ENCODE measurements at places on chromosomes 5 and 9. TPM values are rescaled to one million over a fixed set of nuclear protein-coding genes. Genes with fewer than 3 reads are reported as not detected.

Gene PHF2
- 20.1 TPM for polyA plus RNA-seq

Gene SPATA31C1
- polyA plus RNA-seq, result not detected

Gene SMIM33
- polyA plus RNA-seq, result 0.17 TPM

Gene SH3RF2
- polyA plus RNA-seq, result 2.7 TPM

Gene ACTBL2
- 0.04 TPM for polyA plus RNA-seq

Gene PCDHA5
- polyA plus RNA-seq, result not detected

Gene CDC25C
- polyA plus RNA-seq, result 0.55 TPM

DNA sequence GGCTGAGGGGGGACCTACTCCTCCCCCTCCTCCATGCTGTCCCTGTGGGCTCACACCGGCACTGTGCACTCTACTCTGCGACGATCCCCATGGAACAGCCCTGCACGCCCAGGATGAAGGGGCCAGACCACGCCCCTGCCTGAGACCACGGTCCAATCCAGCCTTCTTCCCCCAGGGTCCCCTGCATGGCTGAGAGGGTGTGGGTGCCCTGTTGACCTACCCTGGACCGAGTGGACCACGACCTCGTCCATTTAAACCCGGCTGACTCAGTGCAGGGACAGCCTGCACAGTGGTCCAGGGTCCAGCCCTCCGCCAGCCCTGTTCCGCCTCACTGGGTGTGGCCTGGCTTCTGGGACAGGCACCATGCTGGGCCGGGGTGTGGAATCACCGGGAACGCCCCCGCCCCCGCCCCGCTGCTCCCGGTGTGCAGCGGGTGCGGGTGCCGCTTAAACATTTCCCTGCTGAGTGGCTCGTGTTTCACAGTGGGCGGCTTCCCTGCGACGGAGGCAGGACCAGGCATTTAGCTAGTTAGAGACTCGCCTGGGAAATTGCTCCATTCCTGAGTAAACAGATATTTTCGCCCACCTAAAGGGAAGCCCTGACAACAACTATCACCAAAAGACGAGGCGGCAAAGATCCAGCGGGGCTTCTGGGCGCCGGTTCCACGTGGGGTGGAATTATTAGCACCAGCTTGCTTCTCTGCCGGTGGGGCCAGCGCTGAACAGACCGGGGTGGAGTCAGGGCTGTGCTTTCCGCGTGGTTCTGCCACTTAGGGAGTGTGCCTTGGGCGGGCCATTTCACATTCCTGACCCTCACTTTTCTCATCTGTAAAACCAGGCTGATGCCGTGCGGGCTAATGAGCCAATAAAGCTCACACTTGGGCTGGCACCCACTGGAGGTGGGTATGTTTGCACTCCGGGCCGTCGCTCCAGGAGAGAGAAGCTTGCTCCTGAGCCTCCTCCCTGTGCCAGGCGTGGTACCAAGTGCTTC lies 22.6 kb downstream of the DBH start:
- DNase-seq, result peak; percentile 37

- DNase-seq, result no peak
Measured at GRCh38 chr5:122723606-122724352, 51.1 kb upstream of the SNX2 start.

- DNase-seq, result no peak
Measured at GRCh38 chr5:159089675-159090074, 10.0 kb downstream of the EBF1 start.

- DNase-seq, result no peak
Measured at GRCh38 chr5:178637356-178638074, 10.7 kb upstream of the CLK4 start.

- no peak for DNase-seq
Measured at GRCh38 chr9:76366275-76366674, 28.0 kb downstream of the RFK start.

DNA sequence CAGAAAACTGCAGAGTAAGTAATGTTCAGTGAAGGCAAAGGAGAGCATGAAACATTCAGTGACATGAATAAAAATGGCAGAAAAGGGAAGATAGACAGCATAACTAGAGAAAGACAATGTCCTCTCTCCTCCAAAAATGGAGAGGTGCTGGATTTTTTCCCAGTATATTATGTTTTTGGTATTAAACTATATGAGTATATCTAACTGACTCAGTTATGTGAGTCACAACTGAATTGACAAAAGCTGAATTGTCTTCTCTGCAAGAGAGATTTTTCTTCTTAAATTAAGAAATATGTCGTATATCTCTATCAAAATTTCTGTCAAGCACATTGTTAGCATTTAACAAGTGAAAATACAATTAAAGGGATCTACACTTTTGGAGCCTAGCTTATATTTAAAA lies 375.1 kb downstream of the CHSY3 start:
- DNase-seq, result no peak

DNA sequence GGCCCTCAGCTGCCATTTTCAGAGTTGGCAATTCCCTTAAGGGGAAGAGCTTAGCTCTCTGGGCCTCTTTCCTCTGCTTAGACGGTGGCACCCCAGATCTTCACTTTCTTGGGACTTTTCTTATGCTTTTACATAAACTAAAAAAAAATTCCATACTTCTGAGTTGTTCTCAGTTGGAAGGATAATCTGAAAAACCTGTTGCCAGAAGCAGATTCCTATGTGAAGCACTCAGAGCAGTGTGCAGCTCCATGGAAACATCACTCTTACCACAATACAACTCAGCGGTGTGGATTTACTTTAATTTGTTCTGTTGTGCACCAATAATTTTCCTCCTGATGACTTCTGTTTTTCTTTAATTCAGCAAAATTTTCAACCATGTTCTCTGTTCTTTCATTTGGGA lies 44.1 kb upstream of the MROH2B start:
- no peak for DNase-seq

DNA sequence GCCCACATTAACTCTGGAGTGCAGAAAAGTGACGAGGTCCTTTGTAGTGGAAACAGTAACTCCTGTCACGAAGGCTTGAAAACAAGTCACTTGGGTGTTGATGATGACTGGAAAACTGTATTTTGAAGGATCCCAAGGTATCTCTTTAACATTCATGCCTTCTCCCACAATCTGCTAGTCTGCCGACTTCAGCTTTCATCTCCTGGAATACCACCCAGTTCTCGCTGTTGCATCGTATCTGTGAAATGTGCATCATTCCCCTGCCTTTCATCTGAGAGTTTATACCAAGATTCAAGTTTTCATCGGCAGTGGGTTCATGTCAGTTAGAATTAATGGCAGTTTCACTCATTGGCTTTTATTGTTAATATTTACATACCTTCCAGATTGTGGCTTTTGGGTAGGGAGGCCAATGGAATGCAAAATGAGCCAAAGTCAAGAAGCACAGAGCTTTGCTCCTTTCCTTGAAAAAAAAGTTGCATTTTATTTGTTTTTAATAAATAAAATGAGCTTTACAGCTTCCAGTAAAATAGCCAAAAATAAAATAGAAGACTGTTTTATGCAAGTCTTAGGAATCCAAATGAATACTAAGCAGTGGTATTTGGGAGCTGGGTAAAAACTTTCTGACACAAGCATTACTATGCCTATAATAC lies 575.2 kb upstream of the WWC1 start:
- DNase-seq, result no peak

DNA sequence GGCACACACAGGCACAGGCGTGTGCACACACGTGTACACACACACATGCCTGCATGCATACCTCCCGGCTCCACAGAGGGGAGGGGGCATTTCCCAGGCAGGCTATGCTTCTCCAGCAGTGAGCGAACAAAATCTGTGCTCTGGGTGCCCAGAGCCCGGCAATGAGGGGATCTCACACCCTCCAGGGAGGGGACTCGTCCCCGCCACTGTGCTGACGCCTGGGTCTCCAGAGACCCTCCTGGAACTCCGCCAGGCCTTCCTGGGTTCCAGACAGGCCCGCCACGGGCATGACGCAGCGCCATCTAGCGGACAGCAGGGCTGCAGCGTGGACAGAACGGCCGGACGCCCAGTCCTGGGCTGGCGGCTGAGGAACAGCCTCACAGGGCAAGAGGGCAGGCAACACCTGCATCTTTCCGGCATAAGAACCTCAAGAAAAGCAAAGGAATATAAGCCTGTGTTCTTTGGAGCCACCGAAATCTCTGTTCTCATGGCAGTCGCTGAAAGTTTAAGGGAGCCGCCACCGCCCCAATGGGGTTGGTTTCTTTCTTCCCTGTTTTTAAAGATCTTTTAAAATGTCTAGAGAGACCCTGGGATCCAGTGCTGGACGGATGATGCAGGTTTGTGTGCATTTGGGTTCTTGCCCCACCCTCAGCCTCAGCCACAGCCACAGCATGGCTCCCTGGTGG lies 135.6 kb upstream of the PPP1R26 start:
- DNase-seq, result peak; percentile 63

GRCh38 chr5:116455061-116455460 lies 119.6 kb downstream of the SEMA6A start:
- no peak for DNase-seq

DNA sequence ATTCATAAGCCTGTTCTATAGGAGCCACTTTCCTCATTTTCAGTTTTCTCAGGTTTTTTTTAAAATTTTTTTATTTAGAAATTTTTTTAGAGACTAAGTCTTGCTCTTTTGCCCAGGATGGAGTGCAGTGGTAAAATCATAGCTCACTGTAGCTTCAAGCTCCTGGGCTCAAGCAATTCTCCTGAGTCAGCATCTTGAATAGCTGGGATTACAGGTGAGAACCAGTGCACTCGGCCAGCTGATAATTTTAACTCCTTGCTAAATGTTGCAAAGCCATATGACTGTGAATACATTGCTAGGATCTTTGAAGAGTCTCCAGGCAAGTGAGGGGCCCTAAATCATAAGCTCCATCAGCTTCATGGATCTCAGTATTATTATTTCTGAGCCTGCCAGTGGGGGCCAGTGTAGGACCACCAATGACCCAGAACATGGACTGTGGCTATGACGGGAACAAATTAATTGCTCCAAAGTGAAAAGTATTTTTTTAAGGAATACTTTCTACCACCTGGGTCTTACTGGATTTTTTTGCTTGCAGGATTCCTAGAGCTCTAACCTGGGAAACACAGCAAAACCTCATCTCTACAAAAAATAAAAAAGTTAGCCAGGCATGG lies 5.7 kb upstream of the GAPVD1 start:
- DNase-seq, result peak; percentile 49

DNA sequence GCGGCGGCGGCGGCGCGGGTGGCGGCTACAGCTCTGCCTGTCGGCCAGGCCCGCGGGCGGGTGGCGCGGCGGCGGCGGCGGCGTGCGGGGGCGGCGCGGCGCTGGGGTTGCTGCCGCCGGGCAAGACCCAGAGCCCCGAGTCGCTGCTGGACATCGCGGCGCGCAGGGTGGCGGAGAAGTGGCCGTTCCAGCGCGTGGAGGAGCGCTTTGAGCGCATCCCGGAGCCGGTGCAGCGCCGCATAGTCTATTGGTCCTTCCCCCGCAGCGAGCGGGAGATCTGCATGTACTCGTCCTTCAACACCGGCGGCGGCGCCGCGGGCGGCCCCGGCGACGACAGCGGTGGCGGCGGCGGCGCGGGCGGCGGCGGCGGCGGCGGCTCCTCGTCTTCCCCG lies 296 bp downstream of the ZSWIM6 start:
- peak; percentile 56 for DNase-seq

GRCh38 chr5:9474219-9475002 lies 71.5 kb downstream of the SEMA5A start:
- DNase-seq, result no peak

DNA sequence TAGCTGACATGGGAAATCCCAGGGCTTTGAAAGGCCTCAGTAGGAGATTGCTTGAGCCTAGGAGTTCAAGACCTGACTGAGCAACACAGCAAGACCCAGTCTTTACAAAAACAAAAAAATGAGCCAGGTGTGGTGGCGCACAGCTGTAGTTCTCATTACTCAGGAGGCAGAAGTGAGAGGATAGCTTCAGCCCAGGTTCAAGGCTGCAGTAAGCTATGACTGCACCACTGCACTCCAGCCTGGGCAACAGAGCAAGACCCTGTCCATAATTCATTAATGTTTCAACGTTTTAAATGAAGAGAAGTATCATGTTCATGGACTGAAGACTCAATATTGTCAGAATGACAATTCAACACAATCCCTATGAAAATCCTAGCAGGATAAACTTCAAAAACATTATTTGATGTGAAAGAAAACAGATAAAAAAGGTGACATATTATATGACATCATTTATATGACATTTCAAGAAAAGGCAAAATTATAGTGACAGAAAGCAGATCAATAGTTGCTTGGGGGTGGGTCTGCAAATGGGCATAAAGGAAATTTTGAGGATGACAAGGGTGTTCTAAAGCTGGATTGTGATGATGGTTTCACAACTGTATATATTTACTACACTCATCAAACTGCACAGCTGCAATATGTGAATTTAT lies 3.7 kb downstream of the KIF3A start:
- no peak for DNase-seq

GRCh38 chr9:132846109-132846917 lies 31.8 kb downstream of the AK8 start:
- DNase-seq, result no peak
